Activated naive CD8-positive, alpha-beta T cell treated with anti-CD3 and anti-CD28 coated beads, Interleukin-2, amount 10 ng/mL, durations not matched to agents 7 days and 5 days (primary cell): ENCODE measurements at places on chromosomes 5 and 9. TPM values are rescaled to one million over a fixed set of nuclear protein-coding genes. Genes with fewer than 3 reads are reported as not detected.

DNA sequence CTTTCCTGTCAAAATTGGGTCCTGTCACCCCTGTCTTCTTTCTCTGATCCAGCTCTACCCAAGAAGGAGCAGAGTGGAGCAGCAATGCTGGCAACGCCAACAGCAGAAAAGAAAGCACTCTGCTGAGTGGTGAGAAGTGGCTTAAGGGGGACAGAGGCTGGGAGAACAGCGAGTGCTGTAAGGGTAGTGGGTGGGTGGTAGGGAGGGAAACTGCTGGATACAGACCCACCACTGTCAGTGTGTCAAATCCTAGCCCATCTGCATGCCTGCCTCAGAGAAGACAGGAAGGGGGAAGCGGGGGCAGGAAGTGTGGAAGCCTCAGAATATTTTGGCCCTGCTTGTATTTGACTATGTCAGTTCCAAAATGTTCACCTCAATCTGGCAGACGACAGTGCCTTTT, 170.4 kb upstream of the MAST4 start:
- no peak for DNase-seq

DNA sequence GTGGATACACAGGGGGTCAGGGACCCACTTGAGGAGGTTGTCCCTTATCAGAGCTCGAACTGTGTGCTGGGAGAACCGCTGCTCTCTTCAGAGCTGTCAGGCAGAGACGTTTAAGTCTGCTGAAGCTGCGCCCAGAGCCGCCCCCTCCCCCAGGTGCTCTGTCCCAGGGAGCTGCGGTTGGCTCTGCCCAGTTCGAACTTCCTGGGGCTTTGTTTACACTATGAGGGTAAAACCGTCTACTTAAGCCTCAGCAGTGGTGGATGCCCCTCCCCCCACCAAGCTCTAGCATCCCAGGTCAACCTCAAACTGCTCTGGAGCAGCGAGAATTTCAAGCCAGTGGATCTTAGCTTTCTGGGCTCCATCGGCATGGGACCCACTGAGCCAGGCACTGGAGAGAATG, 15.9 kb downstream of the SRD5A1 start:
- DNase-seq: no peak

- no peak for DNase-seq
Observed at GRCh38 chr5:142925795-142926194, 155.6 kb downstream of the ARHGAP26 start.

Gene SPINK4
- total RNA-seq: not detected

- no peak for DNase-seq
Observed at GRCh38 chr9:131868766-131869165, 128.9 kb upstream of the RAPGEF1 start.

Gene GPR151
- total RNA-seq: not detected
